ENCODE measurements at places on chromosomes 1 and 21.

DNA sequence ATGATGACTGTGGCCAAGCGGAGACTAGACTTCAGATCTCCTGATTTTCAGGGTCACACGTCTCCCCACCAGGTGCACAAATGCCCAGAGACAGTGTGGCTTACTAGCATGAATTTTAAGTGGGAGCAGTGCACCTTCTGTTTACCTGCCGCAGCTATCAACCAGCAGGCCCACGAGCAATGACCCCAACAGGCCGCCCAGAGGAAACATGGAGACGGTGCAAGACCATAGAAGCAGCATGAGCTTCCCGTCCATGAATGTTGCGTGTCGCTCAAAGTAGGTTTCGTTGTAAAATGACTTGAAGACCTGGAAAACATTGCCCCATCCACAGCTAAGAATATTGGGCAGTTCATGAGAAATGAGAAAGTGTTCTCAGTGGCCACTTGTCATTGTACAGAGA, 3.5 kb downstream of the SLC2A7 start:
- no peak for DNase-seq

GRCh38 chr1:156565519-156565918, 6.8 kb downstream of the IQGAP3 start:
- no peak for DNase-seq

DNA sequence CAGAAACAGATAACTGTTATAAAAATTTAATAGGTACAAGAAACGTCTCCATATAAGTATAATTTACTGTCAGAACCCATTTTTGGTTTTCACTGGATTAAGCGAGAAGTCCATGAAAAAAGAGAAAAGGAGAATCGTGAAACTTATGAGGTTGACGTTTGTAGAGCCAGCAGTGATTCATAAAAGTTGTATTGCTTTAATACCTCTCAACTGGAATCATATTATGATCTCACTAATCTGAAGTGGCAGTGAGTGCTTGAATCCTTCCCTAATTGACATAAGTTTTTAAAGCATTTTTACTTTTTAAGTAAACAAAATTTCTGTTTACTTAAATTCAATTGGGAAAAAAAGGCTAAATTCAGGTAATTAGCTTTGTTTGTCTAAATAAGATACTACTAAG, 315.3 kb downstream of the TPR start:
- no peak for DNase-seq

- DNase-seq, result no peak
Observed at GRCh38 chr1:164794356-164794755, 235.4 kb downstream of the PBX1 start.

DNA sequence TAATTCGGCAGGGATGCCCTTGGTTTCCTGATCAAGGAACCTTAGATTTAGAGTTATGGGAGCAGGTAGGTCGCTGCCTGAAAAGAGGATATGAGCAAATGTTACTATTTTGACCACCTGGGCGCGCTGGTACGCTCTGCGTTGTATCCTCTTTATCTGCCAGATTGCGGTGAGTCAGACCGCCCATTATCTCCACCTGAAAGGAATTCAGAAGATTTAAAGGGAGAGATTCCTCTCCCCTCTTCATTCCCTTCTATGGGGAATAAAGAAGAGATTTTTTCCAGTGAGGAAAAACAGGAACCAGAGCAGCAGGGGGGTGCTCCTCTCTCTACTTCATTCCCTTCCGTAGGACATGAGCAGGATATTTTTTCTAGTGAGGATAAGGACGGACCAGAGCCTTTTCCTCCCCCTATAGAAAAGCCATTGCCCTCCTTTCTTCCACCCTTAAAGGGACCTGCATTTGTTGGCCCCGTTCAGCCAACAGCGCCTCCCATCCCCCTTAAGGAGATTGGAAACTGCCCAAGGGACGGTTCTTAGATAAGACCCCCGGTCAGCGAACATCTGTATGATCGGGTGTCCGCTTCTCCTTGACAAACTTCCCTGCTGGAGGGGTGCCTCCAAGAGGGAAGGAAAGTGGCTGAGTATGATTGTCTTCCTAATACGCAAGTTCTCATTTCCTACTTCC, 34.1 kb downstream of the CLCA1 start:
- DNase-seq, result no peak

GRCh38 chr21:17461014-17461413, 51.8 kb upstream of the CXADR start:
- DNase-seq, result no peak

- no peak for DNase-seq
Observed at GRCh38 chr1:206490771-206491405, 16.4 kb upstream of the RASSF5 start.

DNA sequence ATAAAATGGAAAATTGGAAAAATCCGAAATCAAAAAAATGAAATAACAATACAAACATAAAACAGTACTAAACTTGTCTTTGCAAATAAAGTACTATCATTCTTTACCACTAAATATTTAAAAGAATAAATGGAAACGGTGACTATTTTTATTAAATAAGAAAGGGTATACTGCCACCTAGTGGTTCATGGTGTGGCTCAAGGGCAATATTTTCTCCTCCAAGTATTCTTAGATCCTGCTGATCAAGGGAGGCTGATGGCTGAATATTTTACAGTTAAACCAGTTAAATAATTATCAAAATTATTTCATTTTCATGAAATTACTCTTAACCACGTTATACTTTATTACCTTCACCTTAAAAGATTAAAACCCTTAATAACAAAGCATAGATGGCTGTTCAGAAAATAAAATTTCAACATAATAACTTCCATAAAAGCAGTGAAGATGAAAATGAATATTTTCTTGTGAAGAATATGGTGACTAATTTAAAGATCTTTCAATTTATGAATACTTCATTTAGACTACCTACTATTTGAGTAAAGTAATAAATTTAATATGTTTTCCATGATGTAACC, 1793.9 kb downstream of the NCAM2 start:
- no peak for DNase-seq

DNA sequence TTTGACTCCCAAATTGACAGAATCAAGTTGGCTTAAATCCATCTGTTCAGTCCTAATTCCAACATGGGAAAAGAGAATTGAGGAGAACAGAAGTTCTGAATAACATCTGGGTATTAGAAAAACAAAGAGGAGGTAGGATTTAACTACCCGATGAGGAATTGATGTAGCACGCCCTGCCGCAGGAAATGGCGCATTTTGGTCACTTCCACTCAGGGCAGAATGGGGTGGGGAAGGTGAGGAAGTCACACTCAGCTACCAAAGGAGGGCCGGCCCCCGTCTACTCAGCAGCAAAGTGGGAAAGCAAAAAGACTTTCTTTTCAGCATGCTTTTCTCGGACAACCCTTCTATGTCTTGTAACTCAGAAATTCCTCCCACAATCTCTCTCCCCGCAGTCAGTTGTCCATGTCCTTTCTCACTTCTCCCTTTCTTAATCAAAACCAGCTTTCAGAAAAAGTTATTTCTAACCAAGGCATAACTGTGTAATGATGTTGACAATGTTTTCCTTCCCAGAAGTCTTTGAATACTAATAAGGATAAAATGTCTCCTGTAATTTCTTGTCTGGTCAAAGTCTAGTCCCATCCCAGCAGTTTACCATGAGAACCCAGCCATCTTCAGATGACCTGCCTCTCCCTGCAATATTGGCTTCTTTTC, 60.5 kb upstream of the SIPA1L2 start:
- no peak for DNase-seq

DNA sequence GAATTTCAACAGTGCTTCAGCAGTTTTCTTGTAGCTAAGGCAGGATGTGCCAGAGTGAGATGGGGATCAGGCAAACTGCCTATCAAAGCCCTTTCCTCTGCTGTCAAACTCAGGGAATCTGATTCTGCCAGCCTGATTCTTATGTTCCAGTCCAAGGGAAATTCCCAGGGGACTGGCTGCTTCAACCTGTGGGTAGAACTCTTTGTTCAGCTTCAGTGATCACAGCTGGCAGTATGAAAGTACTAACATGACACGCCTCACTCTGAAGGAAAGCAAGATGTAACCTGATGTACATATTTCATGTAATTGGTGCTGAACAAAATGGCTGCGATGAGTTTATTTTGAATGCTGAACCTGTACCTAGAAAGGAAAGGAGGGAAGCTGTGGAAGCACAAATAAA, 40.1 kb upstream of the SLC5A9 start:
- no peak for DNase-seq

- no peak for DNase-seq
Observed at GRCh38 chr1:4407851-4408250, 246.6 kb upstream of the AJAP1 start.

- no peak for DNase-seq
Observed at GRCh38 chr1:15158506-15159165, 5.1 kb downstream of the TMEM51 start.

- no peak for DNase-seq
Observed at GRCh38 chr1:219299420-219299819, 125.7 kb downstream of the LYPLAL1 start.

Data from stimulated activated CD4-positive, alpha-beta T cell treated with anti-CD3 and anti-CD28 coated beads, Interleukin-15, amount 100 ng/mL, for 1 hour (primary cell).